Heart right ventricle (tissue), 16 donors: ENCODE measurements at places on chromosomes 16 and 17.
A peak's percentile ranks its signal among the peaks of the same experiment; 100 is the strongest.

DNA sequence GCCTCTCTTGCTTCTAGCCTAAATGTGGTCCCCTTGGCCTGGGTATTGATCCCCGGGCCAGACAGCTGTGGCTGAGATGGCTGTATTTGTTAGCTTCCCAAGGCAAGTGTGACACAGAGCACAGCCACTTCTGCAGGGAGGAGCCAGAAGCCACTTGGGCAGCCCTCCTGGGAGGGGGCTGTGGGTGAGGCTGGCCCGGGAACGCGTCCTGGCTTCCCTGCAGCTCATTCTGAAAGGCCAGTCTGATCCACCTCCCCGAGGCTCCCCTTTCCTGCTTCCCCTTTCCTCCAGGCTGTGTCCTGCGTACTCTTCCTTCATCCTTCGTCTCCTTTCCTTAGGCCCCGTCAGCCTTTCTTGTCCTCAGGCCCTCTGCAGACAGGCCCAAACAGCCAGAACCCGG lies 8.0 kb downstream of the SERPINF2 start:
- no peak for DNase-seq

DNA sequence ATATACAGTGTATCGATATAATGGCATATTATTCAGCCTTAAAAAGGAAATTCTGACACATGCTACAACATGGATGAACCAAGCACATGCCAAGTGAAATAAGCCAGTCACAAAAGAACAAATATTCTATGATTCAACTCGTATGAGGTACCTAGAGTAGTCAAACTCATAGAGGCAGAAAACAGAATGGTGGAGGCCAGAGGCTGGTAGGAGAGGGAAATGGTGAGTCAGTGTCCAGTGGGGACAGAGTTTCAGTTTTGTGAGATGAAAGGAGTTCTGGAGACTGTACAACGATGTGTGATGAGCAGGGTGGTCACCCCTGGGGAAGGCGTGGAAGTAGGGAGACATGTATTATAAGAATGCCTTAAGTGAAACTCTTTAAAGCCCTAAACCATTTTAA lies 39.9 kb downstream of the RNF157 start:
- no peak for DNase-seq

GRCh38 chr17:76872874-76873221 lies 4.6 kb downstream of the MGAT5B start:
- no peak for DNase-seq

DNA sequence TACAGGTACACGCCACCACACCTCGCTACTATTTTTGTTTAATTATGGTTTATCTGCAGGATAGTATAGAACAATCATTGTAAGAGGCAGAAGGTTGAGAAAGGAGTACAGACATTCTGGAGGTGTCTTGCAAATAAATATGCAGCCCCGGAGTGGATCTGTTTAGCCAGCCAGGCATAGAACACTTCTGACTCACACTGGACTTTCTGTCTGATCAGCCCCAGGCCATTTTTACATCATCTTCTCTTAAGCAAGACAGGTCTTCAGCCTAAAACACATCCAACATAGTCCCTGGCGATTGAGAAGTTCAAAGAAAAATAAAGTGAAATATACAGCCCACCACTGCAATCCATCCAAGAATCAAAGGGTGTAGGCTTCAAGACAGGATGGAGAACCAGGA lies 81.4 kb downstream of the XYLT1 start:
- no peak for DNase-seq

DNA sequence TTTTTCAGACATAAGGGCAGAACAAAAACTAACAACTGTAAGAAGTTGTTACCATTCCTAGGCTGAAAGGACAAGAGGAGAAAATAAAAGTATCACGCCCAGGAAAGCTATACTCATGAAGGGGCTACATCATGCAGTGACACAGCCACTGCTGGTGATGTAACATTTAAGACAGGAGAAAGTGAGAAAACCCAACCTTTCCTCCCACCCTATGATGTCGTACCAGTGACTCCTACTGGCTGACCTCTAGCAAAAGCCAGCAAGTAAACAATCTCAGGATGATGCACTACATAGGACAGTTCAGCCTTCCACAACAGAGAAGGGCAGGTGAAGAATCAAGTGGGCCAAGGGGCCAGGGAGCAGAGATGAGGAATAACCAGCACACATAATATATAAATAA lies 14.0 kb upstream of the OR1E2 start:
- DNase-seq, result no peak

- DNase-seq, result no peak
These were observed 5.2 kb upstream of the HP start for GRCh38 chr16:72049110-72049509.

DNA sequence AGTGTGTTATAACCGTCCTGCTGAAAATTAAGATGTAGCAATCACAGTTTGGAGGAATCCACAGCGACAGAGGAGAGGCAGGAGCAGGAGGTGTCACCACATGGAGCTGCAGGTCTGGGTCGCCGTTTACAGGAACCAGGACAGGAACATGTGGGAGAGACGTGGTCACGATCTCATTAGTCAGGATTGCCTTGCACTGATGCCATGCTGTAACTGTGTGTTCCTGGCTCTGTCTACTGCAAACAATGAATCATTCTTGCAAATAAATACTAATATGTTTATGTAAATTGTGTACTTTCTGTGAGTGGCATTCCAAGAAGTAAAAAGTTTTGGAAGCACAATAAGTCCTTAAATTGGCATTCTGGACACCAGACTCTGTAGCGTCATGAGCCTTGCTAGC lies 271.8 kb downstream of the CPPED1 start:
- DNase-seq, result no peak

DNA sequence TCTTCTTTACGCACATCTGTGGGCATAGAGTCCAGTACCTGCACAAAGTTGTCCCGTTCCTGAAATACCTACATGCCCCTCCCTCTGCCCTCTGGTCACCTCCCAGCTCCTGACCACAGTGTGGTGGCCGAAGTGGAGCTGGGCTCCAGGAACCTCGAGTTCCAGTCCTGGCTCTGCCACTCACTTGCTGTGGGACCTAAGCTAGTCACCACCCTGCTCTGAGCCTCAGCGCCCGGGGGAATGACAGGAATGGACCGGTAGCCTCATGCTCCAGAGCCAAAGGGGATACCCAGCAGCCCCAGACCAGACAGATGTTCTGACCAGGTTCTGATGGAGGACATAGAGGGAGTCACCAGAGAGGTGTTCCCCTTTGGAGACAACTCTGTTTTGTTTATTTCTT lies 26.7 kb upstream of the ITGA3 start:
- no peak for DNase-seq

GRCh38 chr17:20896153-20896649 lies 146.6 kb downstream of the USP22 start:
- DNase-seq, result peak; percentile 49

- peak; percentile 70 for DNase-seq
These were observed 2.2 kb downstream of the ZNF276 start for GRCh38 chr16:89723279-89724250.

DNA sequence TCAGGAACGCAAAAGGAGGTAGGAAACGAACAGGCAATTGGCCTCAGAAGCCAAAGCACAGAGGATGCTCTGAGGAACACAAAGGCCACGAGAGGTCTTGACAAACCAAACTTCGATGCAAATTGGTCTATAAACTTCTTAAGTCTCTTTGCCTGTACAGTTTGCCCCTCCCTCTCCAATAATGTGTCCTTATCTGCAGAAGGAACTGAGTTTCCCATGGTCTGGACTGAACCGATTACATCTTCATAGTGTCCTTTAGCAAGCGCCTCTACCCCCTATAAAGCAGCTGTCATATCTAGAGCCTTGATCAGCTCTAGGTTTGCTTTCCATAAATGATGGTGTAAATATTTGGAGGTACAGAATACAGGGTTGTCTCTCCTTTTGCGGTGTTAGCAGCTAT lies 3.1 kb upstream of the CDRT4 start:
- DNase-seq, result no peak

- DNase-seq, result no peak
These were observed 206.5 kb upstream of the GOT2 start for GRCh38 chr16:58940609-58941008.

- DNase-seq, result no peak
These were observed 68.0 kb downstream of the OR1D5 start for GRCh38 chr17:2995377-2995776.

- no peak for DNase-seq
These were observed 41.6 kb downstream of the SPAG9 start for GRCh38 chr17:51079049-51079448.

- no peak for DNase-seq
These were observed 55.7 kb downstream of the TOX3 start for GRCh38 chr16:52491216-52491615.
